ENCODE measurements at places on chromosomes 1 and 21.

GRCh38 chr1:218865591-218865990 lies 308.1 kb upstream of the LYPLAL1 start:
- DNase-seq: no peak

GRCh38 chr1:49765034-49765433 lies 258.7 kb downstream of the AGBL4 start:
- DNase-seq: no peak

- DNase-seq: peak; percentile 60
Measured at GRCh38 chr1:37793773-37794371, at the start of gene MANEAL. TSS of gene MANEAL (plus strand) at chr1:37793847. CDS start at chr1:37794183, 336 bp downstream.

GRCh38 chr1:218813237-218813636 lies 360.4 kb upstream of the LYPLAL1 start:
- DNase-seq: no peak

DNA sequence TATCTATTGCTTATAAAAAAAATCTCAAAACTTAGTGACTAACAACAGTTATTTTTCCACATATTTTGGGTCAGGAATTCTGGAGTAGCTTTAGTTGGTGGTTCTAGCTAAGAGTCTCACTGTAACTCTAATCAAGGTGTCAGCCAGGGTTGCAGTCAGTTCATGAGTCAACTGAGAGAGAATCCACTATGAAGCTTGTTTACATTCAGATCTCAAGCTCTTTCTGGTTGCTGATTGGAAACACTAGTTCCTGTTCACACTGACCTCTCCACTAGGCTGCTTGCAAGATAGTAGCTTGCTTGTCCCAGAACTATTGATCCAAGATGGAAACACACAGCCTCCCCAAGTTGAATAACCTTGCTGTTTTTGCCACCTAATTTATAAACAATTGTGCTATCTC lies 1192.1 kb upstream of the B3GALT2 start:
- DNase-seq: no peak

DNA sequence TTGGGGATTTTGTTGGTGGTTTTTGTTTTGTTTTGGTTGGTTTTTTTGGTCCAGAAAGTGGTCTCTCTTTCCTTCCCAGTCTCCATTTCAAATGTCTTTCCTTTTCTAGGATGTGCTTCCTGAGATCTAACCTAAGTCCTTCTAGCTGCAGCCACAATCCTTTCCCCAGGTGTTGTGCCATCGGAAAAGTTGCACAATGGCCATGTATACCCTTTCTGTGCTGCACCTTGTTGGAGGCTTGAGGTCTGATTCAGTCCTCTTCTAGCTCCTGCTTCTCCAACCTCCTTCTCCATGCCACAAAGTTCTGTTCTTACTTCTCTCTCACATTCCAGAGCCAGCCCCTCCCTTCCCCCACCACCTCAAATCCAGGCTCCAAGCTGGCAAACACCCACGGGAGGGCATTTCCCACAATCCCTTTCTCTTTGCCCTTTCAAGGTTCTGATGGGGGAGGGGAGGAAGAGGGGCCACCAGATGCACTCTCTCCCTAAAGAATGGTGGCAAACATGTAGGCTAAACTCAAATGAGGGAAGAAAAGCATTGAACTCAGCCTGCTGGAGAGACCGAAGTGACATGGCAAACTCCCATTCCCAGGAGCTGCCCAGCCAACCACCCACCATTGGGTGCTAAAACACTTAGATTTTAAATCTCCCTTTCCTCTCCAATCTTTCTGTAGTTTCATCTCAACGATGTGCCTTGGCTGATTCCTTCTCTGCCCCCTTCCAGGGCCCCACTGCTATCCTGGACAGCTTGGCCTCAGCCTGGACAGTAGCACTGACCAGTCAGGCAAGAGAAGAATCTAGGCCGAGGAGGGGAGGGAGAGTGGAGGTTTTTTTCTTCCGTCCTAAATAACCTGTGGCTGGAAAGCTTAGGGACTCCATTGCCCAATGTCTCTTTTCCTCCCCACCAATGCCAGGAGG lies 2.9 kb downstream of the KCNJ10 start:
- no peak for DNase-seq

DNA sequence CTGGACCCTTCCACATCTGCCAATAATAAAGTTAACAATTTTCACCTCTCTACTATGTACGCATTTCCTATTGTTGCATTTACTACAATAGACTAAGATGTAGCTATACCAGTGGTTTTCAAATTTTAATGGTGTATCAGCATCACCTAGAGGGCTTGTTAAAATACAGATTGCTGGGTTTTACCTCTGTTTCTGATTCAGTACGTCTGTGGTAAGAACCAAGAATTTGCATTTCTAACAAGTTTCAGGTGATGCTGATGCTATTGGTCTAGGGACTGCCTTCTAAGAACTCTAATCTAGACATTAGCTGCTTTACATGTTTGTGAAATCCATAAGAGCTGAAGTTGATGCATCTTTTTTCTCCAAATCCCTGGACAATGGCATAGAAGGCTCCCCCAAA lies 59.7 kb downstream of the ERICH3 start:
- no peak for DNase-seq

DNA sequence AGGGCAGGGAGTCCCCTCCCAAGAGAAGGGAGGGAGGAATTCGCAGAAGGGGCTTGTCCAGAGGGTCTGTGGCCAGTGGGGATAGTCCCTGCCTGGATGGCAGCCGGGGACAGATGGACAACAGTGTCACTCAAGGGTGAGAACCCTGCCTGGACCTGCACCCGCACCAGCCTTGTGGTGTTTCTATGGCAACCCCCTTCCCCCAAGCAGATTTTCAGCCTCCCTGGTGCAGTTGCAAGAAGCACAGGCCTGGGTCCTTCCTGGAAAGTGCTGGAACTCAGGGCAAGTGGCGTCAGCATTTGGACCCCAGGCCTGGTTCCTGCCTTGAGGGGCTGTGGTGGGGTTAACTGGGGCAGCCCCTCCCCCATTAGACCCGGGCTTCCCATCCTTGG lies 83.8 kb upstream of the ACTL8 start:
- DNase-seq: no peak

DNA sequence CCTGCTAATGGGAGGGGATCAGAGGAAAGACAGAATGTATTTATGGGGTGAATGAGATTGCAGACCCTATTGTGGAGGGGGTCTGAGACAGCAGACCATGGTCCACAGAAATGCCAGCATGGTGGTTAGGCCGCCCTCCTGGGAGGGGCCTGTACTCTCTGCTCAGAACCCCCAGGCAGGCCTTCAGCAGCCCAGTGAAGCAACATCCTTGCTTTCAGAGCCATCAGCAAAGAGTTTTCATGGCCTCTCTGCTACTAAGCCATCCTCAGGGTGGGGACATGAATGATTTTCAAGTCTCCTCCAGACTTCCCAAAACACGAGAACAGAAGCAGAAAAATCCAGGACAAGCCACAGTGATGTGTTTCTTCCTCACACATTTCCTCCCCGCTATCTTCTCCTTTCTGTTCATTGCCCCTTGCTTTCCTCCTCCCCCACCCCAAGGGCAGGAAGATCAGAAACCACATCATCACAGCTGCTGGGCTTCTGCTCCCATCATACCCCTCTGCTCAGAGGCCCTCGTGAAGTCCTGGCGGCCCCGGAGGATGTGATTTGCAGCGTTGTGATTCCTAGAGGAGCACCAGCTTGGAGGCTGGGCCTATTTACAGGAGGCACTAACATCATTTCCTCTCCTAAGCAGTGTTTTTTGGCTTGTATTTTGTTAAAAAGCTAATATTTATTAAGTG lies 48.0 kb downstream of the ABCA4 start:
- no peak for DNase-seq

- no peak for DNase-seq
Measured at GRCh38 chr1:87370544-87370943, 41.9 kb downstream of the LMO4 start.

DNA sequence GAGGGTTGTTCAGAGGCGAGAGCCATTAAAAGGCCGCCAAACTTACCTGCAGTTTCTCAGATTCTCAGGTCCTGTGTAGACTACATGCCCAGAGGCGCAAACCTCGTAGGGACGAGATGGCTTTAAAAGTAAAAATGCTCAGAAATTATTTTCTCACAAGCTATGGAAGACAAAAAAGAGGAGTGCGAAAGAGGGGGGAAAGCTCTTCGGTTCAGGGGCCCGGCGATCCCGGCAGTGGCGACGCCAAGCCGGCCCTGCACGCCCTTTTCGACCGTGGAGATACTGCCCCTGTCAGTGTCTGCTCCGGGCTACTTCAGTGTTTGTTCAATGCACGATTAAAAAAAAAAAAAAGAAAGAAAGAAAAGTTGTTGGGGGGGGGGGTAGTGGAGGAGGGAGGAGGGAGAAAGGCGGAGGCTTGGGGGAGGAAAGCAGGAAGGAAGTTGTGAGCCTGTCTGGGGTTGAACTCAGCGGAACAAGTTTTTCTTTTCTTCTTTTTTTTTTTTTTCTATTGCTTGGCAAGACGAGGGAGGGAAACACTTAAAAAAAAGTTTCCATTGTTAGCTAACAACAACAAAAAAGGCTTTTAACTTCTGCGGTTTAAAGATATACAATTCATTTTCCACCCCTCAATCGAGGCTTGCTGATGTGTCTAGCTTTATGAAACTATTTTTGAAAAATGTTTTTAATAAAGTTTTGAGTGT lies at the start of gene ITPKB:
TSS of gene ITPKB (minus strand) at position 288 of the 701 bp plus-strand sequence. CDS start 1,824 bp downstream, outside the sequence.
- no peak for DNase-seq

DNA sequence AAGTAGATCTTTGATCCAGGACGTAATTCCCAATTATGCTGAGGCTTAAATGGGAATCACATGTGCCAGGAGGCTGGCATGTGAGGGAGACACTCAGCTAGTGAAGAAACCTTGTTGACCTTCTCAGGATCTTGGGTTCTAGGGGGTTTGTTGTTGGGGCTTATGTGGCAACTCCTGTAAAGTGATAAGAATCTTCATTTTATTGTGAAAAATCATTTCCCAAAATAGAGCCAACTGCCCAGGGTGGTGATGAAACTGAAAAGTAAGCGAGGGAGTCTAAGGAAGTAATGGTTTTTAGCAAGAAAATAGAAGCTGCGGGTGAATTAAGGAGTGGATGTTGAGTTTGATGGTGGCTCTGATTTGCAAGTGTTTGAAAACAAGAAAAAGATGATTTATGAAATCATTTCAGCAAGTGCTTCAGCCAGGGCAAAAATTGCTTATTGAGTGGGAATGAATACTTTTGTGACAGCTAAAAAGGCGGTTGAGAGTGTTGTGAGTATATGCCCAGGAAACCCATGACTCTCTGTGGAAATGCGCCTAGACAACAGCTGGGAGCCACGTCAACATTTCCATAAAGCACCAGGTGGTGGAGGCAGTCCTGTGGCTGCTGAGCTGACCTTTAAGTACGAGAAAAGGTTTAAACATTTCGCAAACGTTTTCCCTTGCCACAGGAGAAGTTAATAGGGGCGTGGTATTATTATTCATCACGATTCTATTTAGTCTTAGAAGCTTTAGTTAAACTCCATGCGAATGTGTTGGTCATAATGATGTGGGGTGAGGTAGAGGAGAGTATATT lies 102.7 kb downstream of the HMGB4 start:
- DNase-seq: no peak

GRCh38 chr1:64839261-64839660 lies 94.4 kb downstream of the RAVER2 start:
- DNase-seq: no peak

All from H1 (cell line).